ENCODE measurements at places on chromosomes 6 and 20. TPM values are rescaled to one million over a fixed set of nuclear protein-coding genes. Genes with fewer than 3 reads are reported as not detected.

- H3K36me3 ChIP-seq: 0 out of 2 replicates have a peak, but pooled peaks cover 2% of the 10 kb centered on the region
These were observed 10.7 kb downstream of the NEDD9 start for GRCh38 chr6:11221623-11222384.

The VSX1 gene
- not detected for total RNA-seq

GRCh38 chr6:89928604-89929003 lies 34.3 kb downstream of the GJA10 start:
- no peaks in the 10 kb centered on the region for H3K27me3 ChIP-seq
- DNase-seq: peak; percentile 53
- peak overlapping the region; percentile 40 for H3K27ac ChIP-seq
- peaks cover 35% of the 10 kb centered on the region for H3K4me1 ChIP-seq
- H3K4me3 ChIP-seq: no peak overlapping the region

DNA sequence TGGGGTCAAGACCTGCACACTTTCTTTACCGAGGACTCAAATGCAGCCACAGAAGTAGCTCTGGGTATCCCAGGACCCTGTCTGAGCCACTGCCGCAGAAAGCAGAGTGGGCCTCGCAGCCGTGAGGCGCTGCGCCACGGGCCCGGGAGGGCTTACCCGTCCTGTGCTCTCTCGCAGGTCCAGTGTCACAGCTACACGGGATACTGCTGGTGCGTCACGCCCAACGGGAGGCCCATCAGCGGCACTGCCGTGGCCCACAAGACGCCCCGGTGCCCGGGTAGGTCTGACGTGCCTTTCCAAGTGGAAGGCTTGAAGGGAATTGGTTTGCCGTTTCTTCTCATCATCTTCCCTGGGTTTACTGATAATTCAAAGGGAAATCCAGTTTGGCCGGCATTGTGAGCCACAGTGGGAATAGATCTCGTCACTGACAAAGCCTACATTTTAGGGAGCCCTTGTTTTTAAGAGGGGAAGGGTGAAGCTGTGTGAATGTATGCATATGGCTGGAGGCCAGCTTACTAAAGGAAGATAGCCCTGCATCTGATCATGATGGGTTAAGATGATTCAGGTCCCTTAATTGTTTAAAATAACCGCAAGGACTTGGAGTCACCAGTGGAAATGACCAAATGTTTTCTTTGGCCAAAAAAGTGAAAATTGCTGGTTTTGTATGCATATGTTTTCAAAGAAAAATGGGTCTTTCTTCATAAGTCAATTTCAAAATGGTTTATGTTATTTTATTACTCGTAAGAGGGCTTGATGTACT lies 86.6 kb downstream of the SMOC2 start:
- DNase-seq: peak; percentile 1
- no peak overlapping the region for H3K27ac ChIP-seq
- H3K36me3 ChIP-seq: no peaks in the 10 kb centered on the region
- H3K4me3 ChIP-seq: no peak overlapping the region

DNA sequence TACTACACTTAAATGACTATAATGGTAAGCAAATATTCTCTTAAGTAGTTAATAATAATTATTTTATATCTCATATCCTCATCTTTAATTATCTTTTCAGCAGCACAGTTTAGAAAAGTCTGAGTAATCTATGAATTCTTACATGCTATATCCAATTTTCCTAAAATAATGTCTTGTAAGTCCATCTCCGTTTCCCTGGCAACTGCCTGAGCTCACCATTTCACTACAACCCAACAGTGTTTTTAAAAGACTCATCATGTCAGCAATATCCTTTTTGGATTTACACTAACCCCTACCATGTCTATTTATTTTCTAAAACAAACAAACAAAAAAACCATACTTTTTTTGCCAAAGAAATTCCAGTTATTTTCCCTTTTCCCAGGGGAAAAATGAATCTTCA lies 859.6 kb downstream of the EYS start:
- no peaks in the 10 kb centered on the region for H3K36me3 ChIP-seq
- H3K4me3 ChIP-seq: no peak overlapping the region
- no peaks in the 10 kb centered on the region for H3K4me1 ChIP-seq
- H3K27me3 ChIP-seq: no peaks in the 10 kb centered on the region
- H3K27ac ChIP-seq: no peak overlapping the region

- H3K4me3 ChIP-seq: no peak overlapping the region
- H3K36me3 ChIP-seq: no peaks in the 10 kb centered on the region
- H3K4me1 ChIP-seq: no peaks in the 10 kb centered on the region
These were observed 205.9 kb upstream of the TAB2 start for GRCh38 chr6:149111556-149112115.

The TINAG gene
- not detected for total RNA-seq

The ANGPT4 gene
- total RNA-seq: not detected

The WFDC5 gene
- total RNA-seq: not detected

DNA sequence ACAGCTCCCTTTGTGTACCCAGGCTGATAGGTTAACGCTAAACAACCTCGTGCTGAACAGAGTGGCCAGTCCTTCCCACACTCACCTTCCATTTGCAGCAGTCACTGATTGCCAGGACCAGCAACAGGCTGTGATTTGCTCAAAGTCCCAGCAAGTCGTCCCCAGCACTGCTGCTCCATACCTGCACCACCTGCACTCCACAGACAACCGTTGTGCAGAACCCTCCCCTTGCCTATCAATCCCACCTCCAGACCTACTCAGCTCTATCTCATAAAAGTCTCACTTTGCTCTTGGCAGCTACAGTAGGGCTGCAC lies 43.1 kb upstream of the SCML4 start:
- no peaks in the 10 kb centered on the region for H3K27me3 ChIP-seq
- peaks cover 2% of the 10 kb centered on the region for H3K36me3 ChIP-seq
- H3K4me3 ChIP-seq: no peak overlapping the region
- no peak for DNase-seq
- peaks cover 7% of the 10 kb centered on the region for H3K4me1 ChIP-seq
- H3K27ac ChIP-seq: no peak overlapping the region

DNA sequence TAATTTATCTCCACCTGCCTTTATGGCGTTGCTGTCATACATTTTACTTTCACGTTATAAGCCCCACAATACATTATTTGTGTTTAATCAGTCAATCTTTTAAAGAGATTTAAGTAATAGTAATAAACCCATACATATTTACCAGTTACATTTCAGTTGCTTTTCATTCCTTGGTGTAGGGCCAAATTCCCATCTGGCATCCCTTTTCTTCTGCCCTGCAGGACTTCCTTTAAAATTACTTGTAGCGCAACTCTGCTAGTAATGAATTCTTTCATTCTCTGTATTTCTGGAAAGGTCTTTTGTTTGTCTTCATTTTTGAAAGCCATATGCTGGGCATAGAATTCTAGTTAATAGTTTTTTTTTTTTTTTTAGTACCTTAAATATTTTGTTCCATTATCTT lies 24.9 kb downstream of the ZNF334 start:
- peaks cover 9% of the 10 kb centered on the region for H3K4me1 ChIP-seq
- no peak for DNase-seq
- no peak overlapping the region for H3K4me3 ChIP-seq
- no peaks in the 10 kb centered on the region for H3K36me3 ChIP-seq
- peaks cover 44% of the 10 kb centered on the region for H3K27me3 ChIP-seq

The PKIG gene
- 49.2 TPM for total RNA-seq

GRCh38 chr6:140931581-140931980 lies 1201.1 kb upstream of the GJE1 start:
- H3K4me3 ChIP-seq: no peak overlapping the region
- H3K27ac ChIP-seq: no peak overlapping the region
- no peaks in the 10 kb centered on the region for H3K36me3 ChIP-seq
- H3K27me3 ChIP-seq: no peaks in the 10 kb centered on the region

DNA sequence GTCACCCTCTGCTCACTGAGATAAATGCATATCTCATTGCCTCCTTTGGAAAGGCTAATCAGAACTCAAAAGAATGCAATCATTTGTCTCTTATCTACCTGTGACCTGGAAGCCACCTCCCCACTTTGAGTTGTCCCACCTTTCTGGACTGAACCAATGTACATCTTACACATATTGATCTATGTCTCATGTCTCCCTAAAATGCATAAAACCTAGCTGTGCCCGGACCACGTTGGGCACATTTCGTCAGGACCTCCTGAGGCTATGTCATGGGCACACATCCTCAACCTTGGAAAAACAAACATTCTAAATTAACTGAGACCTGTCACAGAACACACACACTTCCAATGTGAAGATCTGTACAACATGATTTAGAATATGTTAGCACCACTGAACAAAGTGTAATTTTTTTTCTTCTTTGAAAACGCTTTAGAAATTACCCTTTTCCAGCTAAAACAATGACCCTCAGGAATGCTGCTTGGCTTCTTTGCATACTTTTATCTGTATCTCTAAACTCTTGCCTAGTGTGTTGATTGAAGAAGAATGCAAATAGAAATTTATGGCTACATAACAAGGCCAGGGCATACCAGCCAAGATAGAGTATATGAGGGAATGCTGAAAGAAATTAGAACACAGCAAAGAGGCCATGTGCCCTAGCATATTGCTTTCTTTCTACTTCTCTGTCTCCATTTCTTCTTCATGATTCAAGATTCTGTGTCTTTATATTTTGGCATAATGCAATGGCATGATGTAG lies 84.6 kb upstream of the DST start:
- H3K27ac ChIP-seq: no peak overlapping the region
- H3K27me3 ChIP-seq: no peaks in the 10 kb centered on the region
- H3K4me3 ChIP-seq: no peak overlapping the region
- peaks cover 59% of the 10 kb centered on the region for H3K4me1 ChIP-seq

- H3K4me1 ChIP-seq: peaks cover 11% of the 10 kb centered on the region
- H3K27me3 ChIP-seq: no peaks in the 10 kb centered on the region
These were observed 168.6 kb downstream of the ZFAND3 start for GRCh38 chr6:37988127-37988526.

The PPIL6 gene
- total RNA-seq: 0.62 TPM

DNA sequence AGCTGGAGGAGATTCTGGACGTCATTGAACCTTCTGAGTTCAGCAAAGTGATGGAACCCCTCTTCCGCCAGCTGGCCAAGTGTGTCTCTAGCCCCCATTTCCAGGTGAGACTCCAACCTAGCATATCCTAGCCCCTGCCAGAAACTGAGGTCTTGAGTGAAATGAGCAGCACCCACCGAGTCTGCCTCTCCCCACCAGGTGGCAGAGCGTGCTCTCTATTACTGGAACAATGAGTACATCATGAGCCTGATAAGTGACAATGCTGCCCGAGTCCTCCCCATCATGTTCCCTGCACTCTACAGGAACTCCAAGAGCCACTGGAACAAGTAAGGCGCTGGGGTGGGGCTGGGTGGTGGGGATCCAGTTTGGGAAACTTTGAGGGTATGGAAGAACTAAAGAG lies 4.6 kb downstream of the MEA1 start:
- DNase-seq: peak; percentile 58
- H3K27ac ChIP-seq: no peak overlapping the region
- H3K4me3 ChIP-seq: no peak overlapping the region
- no peaks in the 10 kb centered on the region for H3K27me3 ChIP-seq
- peaks cover 30% of the 10 kb centered on the region for H3K36me3 ChIP-seq

The TCF21 gene
- total RNA-seq: not detected

GRCh38 chr20:57198132-57199072 lies 68.0 kb downstream of the BMP7 start:
- peaks cover 20% of the 10 kb centered on the region for H3K27me3 ChIP-seq
- no peaks in the 10 kb centered on the region for H3K4me1 ChIP-seq
- H3K36me3 ChIP-seq: no peaks in the 10 kb centered on the region
- DNase-seq: no peak

GRCh38 chr20:46031701-46032254 lies 2.8 kb downstream of the SLC12A5 start:
- peak; percentile 22 for DNase-seq
- H3K27ac ChIP-seq: no peak overlapping the region
- no peaks in the 10 kb centered on the region for H3K4me1 ChIP-seq
- no peak overlapping the region for H3K4me3 ChIP-seq
- H3K27me3 ChIP-seq: peaks cover 52% of the 10 kb centered on the region

- H3K4me1 ChIP-seq: 0 out of 2 replicates have a peak, but pooled peaks cover 4% of the 10 kb centered on the region
- H3K27ac ChIP-seq: no peak overlapping the region
- no peaks in the 10 kb centered on the region for H3K27me3 ChIP-seq
- H3K36me3 ChIP-seq: no peaks in the 10 kb centered on the region
- no peak overlapping the region for H3K4me3 ChIP-seq
These were observed 5.6 kb upstream of the HM13 start for GRCh38 chr20:31508517-31509244.

DNA sequence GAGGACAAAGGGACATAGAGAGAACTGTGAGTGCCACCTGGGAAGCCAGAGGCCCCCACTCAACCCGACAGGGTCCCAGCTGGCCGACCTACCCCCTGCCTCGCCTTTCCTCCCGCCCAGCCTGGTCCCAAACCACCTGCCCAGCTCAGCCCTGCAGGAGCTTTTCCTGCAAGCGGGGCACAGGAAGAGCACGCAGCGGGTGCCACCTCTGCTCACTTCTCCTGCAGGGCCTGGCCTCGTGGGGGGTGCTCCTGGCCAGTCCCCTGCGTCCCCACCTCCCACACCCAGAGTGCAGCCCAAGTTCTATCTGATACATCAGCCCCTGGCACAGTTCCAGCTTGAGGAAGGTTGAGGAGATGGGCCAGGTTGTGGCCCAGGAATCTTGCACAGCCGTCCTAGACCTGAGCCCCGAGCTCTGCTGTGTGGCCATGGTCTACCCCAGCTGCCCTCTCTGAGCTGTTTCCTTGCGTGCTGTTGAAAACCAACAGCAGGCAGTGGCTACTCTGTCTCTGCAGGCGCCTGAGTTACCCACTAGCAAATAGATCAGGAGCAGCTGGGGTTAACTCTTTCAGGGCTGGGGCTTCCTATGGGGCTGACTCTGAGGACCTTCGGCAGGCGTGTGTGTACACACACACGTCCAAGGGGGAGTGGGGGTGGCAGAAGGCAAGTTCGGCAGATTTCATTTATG lies 1.7 kb downstream of the NECAB3 start:
- H3K4me1 ChIP-seq: peaks cover 30% of the 10 kb centered on the region
- no peaks in the 10 kb centered on the region for H3K27me3 ChIP-seq
- H3K4me3 ChIP-seq: peak overlapping the region; percentile 92
- H3K27ac ChIP-seq: no peak overlapping the region

DNA sequence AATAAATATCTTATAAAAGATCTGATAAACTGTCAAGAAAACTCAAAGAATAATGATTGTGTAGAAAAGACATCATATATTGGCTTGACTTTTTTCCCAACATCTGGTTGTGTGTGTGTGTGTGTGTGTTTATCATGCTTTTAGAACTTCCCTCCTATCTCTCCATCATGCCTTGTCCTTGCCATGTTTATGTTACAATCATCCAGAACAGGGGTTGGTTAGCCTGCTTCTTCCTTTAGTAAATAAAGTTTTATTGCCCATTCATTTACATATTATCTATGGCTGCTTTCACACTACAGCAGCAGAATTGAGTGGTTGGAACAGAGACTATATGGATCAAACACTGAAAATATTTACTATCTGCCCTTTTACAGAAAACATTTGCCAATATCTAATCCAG lies 52.8 kb upstream of the RIPOR2 start:
- DNase-seq: no peak
- H3K27ac ChIP-seq: no peak overlapping the region
- H3K36me3 ChIP-seq: no peaks in the 10 kb centered on the region
- peaks cover 10% of the 10 kb centered on the region for H3K4me1 ChIP-seq
- no peak overlapping the region for H3K4me3 ChIP-seq

DNA sequence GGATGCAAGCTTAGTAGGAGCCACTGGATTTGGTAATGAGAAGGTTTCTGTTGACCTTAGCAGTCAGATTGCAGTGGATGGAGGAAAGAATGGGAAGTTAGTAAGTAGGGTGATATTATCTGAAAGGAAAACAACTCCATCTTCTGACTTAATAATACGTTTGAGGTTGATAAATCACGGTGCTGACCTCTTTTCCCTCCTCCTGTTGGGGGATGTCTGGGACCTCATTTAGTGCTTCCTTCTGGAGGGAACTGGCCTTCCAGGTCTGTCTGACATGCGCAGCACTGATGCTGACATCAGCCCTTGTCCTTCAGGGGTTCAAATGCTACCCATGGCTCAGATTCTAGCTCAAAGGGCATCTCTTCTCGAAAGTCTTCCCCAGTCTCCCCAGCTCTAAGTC lies 48.2 kb upstream of the AKAP12 start:
- no peaks in the 10 kb centered on the region for H3K27me3 ChIP-seq
- no peak overlapping the region for H3K27ac ChIP-seq
- no peak overlapping the region for H3K4me3 ChIP-seq

GRCh38 chr6:17454316-17455005 lies 61.1 kb downstream of the CAP2 start:
- DNase-seq: no peak
- no peak overlapping the region for H3K4me3 ChIP-seq
- H3K27ac ChIP-seq: no peak overlapping the region

Measured in PC-3 (cell line).